ENCODE measurements at places on chromosomes 12 and 14.

- no peak for DNase-seq
These were observed 39.6 kb upstream of the LIN7A start for GRCh38 chr12:80977346-80977745.

DNA sequence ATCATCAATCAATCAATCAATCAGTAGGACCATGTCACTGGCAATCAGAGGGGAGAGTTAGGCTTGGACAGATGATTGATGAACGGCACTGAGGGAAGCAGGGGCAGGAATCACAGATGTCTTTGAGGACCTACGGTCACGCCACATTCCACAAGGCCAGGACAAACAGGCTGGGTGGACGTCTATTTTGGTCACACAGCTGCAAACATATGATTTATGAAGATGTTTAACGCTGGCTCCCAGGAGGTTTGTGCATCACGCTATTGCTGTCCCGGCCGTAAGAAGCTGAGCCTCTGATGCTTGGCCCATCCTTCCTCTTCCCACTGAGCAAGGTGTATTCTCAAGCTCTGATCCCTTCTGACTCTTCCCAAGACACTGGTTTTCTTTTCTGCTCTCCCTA, 160.8 kb downstream of the FOXN3 start:
- no peak for DNase-seq

GRCh38 chr12:29763301-29763683, 20.4 kb downstream of the TMTC1 start:
- no peak for DNase-seq

- no peak for DNase-seq
These were observed 30.7 kb upstream of the BCL7A start for GRCh38 chr12:121990692-121991603.

GRCh38 chr14:78048120-78048519, 122.1 kb upstream of the NRXN3 start:
- DNase-seq = no peak

GRCh38 chr14:90105756-90106155, 44.0 kb downstream of the KCNK13 start:
- DNase-seq = no peak

DNA sequence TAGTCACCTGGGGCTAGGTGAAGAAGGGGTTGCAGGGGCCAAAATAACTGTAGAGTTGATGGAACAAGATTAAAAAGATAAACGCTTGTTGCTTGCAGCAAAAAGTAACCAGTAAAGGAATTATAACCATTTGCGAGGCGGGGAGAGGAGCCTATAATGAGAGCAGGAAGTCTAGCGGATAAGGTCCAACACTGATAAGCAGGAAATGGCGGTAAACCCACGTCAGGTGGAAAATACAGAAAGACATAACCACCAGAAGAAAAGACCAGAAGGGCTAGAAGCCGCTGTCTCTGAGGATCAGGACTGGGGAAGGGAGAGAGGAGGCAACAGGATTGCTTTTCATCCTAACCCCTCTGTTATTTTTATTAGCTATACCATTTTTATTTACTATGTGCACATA, 303.3 kb downstream of the DPF3 start:
- no peak for DNase-seq

DNA sequence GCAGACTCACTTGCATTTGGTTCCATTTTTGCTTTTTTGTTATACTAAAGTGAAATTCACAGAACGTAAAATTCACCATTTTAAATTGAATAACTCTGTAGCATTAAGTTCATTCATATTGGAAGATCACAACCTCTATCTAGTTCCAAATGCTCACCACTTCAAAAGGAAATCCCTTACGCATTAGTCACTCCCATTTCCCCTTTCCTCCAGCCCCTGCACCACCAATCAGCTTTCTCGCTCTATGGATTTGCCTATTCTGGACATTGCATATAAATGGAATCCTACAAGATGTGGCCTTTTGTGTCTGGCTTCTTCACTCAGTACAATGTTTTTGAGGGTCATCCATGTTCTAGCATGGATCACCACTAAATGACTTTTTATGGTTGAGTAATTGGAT, 294.5 kb downstream of the KSR2 start:
- no peak for DNase-seq

GRCh38 chr14:77180726-77181602, 634 bp upstream of the TMEM63C start:
- DNase-seq = no peak

DNA sequence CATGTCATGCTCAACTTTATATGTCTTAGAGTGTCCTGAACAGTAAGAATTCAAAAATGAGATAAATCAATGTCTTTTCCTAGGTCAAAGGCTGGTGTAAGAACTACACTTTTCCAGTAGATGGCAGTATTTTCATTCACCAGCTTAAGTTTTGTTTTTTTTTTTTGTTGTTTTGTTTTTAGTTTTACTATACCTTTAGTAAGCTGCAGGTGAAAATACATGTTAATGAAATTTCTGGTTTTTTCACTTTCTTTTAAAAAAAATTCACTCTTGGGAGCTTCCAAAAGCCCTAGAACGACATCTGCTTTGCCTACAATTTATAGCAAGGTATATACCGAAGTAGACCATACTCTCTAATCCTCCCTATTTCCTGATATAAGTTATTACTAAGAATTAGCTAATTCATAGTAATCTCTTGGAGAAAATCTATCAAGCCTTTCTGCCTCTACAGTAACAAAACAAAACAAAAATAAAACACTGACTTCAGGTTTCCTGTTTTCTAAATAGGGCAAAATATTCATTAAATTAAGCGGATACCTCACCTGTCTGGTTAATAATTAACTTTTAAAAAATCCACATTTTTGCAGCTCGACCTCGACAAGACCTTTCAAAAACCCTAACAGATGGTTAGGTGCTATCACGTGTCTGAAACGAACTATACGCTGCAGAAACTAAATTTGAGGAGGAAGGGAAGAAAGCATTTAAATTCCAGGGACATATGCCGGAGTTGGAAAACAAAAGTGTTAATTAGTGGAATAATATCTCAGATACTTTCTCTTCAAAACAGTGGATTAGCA, 2.7 kb upstream of the SAMD4A start:
- DNase-seq = no peak
